ENCODE measurements at places on chromosomes 13 and 19.
A peak's percentile ranks its signal among the peaks of the same experiment; 100 is the strongest.

DNA sequence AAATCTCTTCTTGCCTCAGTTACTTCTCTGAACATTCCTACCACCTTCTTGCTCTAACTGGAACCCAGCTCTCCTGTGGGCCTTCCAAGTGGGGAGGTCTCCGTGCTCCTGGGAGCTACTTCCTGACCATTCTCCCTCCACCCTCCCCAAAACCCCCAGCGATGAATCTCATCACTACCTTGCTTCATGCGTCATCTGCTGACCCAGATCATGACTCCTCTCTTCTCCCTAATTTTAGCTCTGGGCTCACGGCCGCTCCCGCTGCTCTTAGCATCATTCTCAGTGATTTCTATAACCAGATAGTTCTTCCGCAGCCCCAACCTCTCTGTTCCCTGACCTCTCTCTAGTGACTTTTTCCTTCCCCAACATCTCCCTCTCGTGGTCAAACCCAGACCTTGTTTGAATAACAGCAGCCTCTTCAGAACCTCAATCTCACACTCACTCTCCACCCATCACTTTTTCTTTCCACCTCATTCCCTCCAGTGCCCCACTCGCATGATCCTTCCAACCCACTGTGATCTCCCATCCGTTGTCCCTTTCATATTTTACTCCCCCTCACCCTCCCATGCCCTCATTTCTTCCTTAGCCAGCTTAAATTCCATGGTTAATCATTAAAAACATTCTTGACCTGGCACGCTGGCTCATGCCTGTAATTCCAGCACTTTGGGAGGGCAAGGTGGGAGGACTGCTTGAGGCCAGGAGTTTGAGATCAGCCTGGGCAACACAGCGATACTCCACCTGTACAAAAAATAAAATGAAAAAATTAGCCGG, 21.8 kb downstream of the MRPS12 start:
- peak; percentile 71 for DNase-seq

DNA sequence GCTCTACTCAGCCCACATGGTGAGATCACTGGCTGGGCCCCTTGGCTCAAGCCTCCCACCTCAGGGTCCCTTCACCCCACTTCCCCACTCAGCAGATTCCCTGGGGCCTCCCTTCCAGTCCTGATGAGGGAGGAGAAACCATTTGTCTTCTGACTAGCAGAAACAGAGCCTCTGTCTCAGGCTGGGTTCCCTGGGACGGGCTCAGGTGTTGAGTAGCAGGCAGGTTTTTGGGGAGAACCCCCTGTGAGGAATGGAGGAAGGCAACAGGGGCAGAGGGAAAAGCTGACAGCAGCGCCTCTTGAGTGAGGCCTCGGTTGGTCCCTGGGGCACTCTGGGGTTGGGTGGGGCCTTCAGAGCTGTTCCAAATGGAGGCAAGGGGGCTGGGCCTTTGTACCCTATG, 452.2 kb downstream of the TSHZ3 start:
- no peak for DNase-seq

DNA sequence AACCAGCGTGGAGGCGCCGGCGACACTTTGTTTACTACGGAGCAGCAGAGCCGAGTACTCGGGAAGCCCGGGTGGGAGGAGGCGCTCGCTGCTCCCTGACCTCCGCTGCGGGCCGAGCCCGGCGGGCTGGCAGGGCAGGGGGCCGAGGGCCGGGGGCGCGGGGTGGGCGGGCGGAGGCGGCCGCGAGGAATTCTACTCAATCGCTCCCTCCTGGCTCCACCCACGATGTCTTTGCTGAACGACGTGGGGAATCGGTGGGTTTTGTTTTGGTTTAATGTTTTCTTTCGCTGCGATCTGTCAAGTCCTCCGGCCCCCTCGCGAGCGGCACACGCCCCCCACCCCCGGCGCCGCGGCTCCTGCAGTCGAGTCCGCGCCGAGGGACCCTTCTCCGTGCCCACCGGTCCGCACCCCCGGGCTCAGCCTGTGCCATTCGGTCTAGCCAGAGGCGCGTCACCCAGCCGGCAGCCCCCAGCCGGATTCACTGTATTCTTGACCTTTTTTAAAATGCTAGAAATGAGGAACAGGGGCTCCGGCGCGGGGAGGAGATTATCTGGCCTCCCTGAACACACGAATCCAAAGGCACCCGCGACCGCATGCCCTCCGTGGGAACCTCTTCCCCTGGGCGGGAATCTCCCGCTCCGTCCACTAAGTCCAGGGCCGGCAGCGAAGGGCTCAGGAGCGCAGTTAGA, 636 bp upstream of the FOXO1 start:
- peak; percentile 90 for DNase-seq

DNA sequence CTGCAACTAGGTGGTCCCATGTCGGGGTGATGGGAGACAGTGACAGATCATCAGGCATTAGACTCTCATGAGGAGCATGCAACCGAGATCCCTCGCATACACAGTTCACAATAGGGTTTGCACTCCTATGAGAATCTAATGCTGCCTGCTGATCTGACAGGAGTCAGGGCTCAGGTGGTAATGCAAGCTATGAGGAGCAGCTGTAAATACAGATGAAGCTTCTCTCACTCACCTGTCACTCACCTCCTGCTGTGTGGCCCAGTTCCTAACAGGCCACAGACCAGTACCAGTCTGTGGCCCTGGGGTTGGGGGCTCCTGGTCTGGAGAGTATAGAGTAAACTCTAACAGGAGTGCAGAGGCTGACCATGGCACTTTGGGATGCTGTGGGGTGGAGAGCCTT, 209.2 kb downstream of the DLEU7 start:
- DNase-seq = no peak

Data from H7 (cell line).